ENCODE measurements at places on chromosomes 7 and 10. TPM values are rescaled to one million over a fixed set of nuclear protein-coding genes. Genes with fewer than 3 reads are reported as not detected.

- DNase-seq: peak; percentile 48
Observed at GRCh38 chr10:11397980-11398580, 213.4 kb downstream of the USP6NL start.

GRCh38 chr10:77874872-77875271 is 51.7 kb downstream of the DLG5 start:
- DNase-seq: no peak

DNA sequence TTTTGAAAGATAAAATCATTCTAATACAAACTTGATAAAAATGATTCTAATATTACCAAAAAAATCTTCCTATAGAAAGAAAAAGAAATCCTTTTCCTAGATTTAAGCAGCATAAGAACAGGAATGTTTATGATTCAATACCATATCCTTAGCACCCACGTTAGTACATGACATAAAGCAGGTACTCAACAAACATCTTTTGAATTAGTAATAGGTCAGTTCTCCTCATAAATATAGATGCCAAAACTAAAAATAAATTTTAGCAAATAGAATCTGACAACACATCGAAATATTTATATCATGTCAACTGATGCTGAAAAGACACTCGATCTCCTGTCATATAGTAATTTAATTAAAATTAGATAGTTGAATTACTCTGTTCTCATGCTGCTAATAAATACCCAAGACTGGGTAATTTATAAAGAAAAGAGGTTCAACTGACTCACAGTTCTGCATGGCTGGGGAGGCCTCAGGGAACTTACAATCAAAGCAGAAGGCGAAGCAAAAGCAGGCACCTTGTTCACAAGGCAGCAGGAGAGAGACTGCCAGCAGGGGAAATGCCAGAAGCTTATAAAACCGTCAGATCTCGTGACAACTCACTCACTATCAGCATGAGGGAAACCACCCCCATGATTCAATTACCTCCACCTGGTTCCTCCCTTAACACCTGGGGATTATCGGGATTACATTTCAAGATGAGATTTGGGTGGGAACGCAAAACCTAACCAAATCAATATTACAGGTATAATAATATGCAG is 191.8 kb downstream of the HTR7 start:
- no peak for DNase-seq

DNA sequence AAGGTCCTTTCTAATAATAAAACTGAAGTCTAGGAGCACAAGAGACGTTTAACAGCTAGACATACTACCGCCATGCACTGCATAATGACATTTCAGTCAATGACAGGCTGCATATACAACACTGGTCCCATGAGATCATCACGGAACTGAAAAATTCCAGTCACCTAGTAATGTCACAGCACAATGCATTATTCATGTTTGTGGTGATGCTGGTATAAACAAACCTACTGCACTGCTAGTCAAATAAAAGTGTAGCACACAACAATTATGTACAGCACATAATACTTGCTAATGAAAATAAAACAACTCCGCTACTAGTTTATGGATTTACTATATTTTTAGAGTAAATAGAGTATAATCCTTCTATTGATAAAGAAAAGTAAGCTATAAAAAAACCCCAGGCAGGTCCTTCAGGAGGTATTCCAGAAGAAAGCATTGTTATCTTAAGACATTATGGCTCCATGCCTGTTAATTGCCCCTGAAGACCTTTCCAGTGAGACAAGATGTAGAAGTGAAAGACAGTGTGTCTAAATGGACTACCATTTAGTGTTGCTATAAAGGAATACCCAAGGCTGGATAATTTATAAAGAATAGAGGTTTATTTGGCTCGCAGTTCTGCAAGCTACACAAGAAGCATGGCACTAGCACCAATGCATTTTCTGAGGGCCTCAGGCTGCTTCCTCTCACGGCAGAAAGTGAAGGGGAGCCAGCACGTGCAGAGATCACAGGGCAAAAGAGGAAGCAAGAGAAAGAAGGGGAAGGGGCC is 47.1 kb downstream of the HIBADH start:
- no peak for DNase-seq

- DNase-seq: no peak
Observed at GRCh38 chr7:5776894-5777660, 4.4 kb downstream of the RNF216 start.

- DNase-seq: no peak
Observed at GRCh38 chr10:76939933-76940468, 697.6 kb downstream of the KCNMA1 start.

GRCh38 chr10:132320654-132321469 is 11.1 kb upstream of the LRRC27 start:
- no peak for DNase-seq

Gene LMOD2
- not detected for polyA plus RNA-seq

Gene MYO1G
- 0.14 TPM for polyA plus RNA-seq

Gene FLNC
- 75.1 TPM for polyA plus RNA-seq

Gene SKIDA1
- 0.80 TPM for polyA plus RNA-seq
